Stimulated activated CD4-positive, alpha-beta T cell treated with anti-CD3 and anti-CD28 coated beads, TNF-alpha, amount 100 ng/mL, for 4 hours (primary cell): ENCODE measurements at places on chromosomes 5 and 9.

- DNase-seq, result no peak
Measured at GRCh38 chr9:127380479-127380878, 16.5 kb upstream of the SLC2A8 start.

DNA sequence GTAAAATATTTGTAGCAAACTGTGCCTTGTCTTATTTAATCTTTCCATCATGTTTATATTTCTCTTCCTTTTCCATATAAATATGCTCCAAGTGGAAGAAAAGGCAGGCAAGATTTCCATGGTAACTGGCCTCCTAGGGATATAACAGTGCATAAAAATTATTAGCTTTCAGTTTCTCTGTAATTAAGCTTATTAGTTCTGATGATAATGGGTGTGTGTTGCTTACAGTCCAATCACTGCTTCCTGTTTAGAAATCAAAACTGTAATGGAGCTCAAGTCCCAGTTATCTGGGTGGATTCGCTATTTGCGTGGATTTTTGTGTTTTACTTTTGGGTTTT, 213.0 kb downstream of the PJA2 start:
- DNase-seq, result no peak

DNA sequence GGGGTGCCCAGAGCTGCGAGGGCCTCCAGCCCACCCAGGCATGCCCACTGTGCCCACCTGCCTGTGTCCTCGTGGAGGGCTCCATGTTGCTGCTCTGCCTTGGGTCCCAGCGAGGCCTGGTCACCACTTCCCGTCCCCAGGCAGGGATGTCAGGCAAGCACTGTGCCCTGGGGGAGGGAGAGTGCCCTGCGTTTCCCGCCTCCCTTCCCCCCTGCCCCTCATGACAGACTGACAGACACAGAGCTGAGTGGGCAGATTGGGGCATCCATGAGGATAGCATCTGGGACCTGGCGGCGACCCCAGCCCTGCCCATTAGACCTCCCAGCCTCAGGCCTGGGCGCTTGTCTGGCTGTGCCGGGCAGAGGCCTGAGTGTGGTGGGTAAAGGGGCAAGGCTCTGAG, 56.9 kb downstream of the KCNT1 start:
- no peak for DNase-seq

GRCh38 chr9:121651295-121652020, at the start of gene DAB2IP:
DAB2IP (plus strand) TSS chr9:121651634; CDS start chr9:121651776, 142 bp downstream.
- no peak for DNase-seq

- DNase-seq, result no peak
Measured at GRCh38 chr5:152306386-152306785, 98.7 kb downstream of the NMUR2 start.

DNA sequence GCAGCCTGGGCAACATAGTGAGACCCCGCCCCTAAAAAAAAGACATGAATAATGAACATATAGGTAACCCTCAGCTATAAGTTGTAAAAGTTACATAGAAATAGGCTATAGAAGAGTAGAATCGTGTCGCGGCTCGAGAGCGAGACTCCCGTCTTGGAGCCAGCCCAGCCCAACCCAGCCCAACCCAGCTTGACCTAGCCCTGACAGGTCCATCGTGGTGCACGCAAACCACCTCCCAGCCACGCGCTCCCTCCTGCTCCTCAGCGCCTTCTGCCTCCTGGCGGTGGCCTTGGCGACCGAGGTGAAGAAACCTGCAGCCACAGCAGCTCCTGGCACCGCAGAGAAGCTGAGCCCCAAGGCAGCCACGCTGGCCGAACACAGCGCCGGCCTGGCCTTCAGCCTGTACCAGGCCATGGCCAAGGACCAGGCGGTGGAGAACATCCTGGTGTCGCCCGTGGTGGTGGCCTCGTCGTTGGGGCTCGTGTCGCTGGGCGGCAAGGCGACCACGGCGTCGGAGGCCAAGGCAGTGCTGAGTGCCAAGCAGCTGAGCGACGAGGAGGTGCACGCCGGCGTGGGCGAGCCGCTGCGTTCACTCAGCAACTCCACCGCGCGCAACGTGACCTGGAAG, 10.8 kb downstream of the KIF24 start:
- DNase-seq, result no peak

DNA sequence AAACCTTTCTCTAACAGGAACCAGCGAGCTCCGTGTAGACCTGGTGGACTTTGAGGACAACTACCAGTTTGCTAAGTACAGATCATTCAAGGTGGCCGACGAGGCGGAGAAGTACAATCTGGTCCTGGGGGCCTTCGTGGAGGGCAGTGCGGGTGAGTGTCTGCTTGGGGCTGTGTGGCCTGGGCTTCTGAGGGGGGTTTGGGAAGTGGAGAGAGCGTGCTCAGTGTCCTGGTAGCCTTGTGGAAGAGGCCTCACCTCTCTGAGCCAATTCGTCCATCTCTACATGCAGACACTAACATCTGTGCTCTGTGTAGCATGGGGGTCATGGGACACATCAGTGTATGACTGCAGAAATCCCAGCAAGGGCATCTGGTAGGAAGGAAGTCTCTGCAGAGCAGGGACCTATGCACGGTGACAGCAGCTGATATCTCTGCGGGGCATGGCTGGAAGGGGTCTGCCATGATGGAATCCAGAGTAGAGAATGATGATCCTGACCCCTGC, 5.9 kb downstream of the FCN2 start:
- DNase-seq, result no peak

DNA sequence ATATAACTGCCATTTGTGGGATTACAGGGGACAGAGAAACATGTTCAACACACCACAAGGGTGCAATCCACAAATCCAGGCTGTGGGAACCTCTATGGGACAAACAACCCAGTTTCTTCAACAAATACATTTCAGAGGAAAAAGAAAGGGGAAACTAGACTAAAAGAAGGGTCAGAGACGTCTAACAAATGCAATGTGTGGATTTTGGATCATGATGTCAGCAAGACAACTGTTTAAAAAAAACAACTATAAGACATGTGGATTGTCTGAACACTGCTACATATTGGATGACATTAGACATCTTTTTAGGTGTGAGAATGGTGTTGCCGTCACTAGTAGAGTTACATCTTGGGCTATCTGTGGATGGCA, 3.9 kb upstream of the RALGDS start:
- DNase-seq, result no peak

DNA sequence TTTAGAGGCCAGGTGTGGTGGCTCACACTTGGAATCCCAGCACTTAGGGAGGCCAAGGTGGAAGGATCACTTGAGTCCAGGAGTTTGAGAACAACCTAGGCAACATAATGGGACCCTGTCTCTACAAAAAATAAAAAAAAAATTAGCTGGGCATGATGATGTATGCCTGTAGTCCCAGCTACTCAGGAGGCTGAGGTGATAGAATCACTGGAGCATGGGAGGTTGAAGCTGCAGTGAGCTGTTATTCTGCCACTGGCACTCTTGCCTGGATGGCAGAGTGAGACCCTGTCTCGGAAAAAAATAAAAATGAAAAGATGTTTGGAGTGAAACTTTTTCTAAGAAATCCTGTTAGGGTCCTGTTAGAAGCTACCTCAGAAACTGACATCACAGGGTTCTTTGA, 24.2 kb downstream of the OCLN start:
- DNase-seq, result no peak

DNA sequence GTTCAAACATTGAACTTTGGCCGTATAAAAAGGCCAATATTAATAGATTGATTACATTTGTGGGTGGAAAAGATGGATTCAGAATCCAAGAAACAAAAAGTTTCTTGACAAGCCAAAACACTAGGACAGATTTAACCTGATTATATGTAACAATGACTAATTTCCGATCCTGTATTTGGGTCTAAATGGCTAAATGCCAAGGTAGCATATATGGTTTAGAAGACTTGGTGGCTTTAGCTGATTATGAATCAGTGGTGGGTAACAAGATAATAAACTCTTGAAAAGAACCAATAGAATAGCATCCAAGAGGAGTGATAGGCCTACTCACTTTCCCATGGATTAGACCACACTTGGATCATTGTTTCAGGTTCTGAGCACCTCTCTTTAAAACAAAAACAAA, 21.8 kb upstream of the ANP32B start:
- DNase-seq, result no peak

- DNase-seq, result no peak
Measured at GRCh38 chr9:88997646-88998045, 6.4 kb downstream of the S1PR3 start.

DNA sequence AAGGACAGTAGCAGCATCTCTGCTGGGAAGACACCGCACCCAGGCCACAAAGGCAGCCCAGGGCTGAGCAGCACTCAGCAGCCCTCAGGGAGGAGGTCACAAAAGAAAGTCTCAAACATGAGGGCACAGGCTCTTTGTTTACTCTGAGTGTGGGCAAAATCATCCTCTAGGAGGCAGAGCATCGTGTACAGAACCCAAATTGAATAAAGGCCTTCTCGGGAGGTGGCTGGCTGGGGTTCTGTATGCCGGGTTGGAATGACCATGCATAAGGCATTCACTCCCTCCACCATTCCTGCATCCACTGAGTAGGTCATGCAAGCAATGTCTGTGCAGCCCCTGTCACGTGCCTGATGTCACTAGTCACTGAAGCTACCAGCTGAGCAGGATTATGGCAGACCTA, 412.8 kb downstream of the SPOCK1 start:
- no peak for DNase-seq

DNA sequence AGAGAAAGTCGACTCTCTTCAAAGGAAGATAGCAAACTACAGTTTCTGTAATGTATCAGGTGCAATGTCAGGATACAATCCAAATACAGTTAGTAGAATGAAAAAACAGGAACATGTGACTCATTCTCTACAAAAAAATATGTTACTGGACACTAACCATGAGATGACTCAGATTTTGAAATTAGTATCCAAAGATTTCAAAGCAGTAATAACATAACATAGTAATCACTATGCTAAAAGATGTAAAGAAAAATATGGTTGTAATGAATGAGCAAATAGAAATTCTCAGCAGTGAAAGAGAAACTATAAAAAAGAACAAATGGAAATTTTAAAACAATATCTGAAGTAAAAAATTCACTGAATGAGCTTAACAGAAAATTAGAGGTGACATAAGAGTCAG, 42.3 kb downstream of the SHOC1 start:
- no peak for DNase-seq

- DNase-seq, result no peak
Measured at GRCh38 chr5:136984772-136985446, 514.2 kb downstream of the SPOCK1 start.

DNA sequence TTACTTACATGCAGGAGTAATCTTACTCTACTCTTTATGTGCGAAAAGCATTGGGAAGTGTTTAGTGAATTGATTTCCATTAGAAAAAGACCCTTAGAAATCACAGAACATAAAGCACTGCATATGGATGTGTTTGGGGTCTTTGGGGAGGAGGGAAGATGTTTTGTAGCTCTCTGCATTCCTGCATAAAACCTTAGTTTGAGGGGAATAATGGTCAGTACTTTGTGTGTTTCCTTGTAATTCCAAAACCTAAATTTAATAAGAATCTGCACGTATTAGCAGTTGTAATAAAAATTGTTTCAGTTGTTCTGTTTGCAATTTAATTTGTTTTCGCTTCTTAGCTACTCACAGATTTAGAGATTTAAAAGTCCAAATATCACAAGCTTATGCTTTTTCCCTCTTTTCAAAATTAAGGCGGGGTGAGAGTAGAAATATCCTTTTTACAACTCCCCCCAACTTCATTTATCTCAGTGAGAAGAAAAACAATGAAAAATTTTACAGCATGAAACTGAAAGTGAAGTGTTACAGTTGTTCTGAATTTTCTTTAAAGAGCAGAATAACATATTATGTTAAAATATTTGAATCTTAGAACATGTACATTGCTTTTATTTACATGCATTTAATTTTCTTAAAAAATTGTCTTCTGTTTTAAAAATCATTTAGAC, 143.8 kb downstream of the SMARCA2 start:
- no peak for DNase-seq

GRCh38 chr9:105076729-105077128, 148.8 kb upstream of the ABCA1 start:
- no peak for DNase-seq

DNA sequence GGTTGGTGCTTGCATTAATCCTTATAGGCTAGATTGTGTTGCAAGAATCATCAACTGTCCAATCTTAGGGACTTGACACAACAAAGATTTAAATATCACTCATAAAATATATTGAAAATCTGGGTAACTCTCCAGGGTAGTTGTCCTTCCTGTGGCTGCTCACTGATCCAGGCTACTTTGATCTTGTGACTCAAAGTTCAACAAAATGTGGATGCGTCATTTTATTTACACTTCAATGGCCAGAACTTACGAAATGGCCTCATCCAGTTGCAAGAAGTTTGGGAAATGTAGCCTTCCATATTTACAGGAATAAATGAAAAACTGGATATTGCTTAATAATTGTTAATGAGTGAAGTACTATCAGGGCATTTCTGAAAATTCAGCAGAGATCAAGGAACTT, 235.5 kb upstream of the ACTBL2 start:
- DNase-seq, result no peak

DNA sequence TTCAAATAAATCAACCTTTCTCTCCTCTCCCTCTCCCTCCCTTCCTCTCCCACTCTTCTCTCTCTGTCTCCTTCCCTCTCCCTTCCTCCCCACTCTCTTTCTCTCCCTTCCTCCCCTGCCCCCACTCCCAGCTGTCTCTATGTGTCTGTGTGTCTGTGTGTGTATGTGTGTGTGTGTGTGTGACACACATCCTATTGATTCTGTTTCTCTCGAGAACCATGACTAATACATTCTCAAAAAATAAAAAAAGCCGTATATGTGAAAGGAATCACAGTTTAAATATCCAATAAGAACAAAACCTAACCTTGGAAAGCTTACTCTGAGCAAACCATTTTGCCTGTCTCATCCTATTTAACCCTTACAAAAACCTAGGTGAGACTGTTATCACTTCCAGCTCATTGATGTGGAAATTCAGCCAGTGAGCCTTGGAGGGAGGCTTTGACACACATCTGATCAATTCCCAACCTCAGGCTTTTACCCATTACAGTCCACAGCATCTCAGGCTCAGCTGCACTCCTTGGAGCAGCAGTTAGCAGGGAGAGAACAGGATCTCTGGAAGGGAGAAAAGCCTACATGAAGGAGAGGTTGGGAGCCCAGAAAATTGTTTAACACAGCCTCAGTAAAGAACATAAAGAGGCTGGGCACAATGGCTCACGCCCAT, 8.3 kb downstream of the HSD17B3 start:
- no peak for DNase-seq

DNA sequence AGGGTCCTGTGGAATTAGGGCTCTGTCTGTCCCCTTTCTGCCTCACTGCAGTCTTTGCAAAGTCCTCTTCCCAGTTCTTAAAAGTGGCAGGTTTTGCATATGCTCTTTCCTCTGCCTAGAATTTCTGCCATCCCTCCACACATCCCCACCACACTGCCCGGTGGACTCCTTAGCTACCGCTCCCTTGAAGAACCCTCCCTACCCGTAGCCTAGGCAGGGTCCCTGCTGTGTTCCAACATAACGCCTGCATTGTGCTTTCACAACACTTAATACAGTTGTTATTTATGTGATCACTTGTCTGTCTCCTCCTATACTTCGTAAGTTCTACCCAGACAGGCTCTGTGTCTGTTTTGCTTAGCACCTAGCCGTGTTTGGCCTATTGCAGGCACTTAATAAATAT, 142.5 kb upstream of the DMRT1 start:
- no peak for DNase-seq
